ENCODE measurements at places on chromosomes 7 and 10.

- DNase-seq = no peak
These were observed 19.1 kb downstream of the FAM3C start for GRCh38 chr7:121376979-121377378.

GRCh38 chr7:50339990-50340500 is 35.5 kb downstream of the IKZF1 start:
- DNase-seq = no peak

GRCh38 chr7:70761711-70762328 is 370.1 kb upstream of the GALNT17 start:
- no peak for DNase-seq

- no peak for DNase-seq
These were observed 102.3 kb downstream of the DYNC2I1 start for GRCh38 chr7:158958618-158959017.

- DNase-seq = no peak
These were observed 1.3 kb downstream of the UBN2 start for GRCh38 chr7:139232377-139232717.

- peak; percentile 91 for DNase-seq
These were observed 51.4 kb upstream of the PFKFB3 start for GRCh38 chr10:6151087-6151977.

DNA sequence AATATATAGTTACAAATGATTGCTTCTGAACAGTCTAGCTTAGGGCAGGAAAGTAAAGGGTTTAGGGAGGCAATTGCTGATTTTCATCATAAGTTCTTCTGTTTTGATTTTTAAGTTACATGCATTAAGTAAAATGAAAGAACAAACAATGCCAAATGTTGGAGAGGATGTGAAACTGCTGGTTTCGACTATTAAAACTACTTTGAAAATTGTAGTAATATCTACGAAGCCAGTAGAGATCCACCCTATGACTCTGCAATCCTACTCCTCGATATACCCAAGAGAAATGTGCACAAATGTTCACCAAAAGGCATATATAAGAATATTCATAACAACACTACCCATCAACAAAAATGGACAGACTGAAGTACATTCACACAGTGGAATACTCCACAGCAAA is 24.3 kb downstream of the PDZD8 start:
- DNase-seq = no peak

GRCh38 chr7:15305002-15305600 is 256.7 kb downstream of the AGMO start:
- peak; percentile 16 for DNase-seq

DNA sequence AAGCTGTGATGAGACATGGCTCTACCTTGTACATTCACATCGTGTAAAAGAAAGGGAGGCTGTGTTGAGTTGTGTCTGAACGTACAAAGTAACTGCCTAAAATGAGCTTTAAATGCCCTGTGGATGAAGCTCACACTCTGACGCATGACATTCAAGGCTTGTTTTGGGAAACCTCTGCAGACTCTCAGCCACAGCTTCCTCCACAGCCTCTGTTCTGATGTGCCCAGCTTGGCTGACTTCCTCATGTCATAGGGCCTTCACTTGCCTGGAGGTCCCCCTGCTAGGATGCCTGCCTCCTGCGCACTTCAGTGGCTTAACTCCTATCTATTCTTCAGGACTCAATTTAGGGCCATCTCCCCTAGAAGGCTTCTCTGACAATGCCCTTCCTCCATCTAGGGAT is 230.0 kb upstream of the HABP2 start:
- peak; percentile 81 for DNase-seq

GRCh38 chr10:82801289-82801688 is 926.3 kb downstream of the NRG3 start:
- no peak for DNase-seq
